ENCODE measurements at places on chromosomes 12 and 14. TPM values are rescaled to one million over a fixed set of nuclear protein-coding genes. Genes with fewer than 3 reads are reported as not detected.

- DNase-seq = no peak
These were observed 27.8 kb downstream of the TOGARAM1 start for GRCh38 chr14:44989497-44990440.

GRCh38 chr12:76462668-76463224, 96.8 kb downstream of the OSBPL8 start:
- DNase-seq = no peak

DNA sequence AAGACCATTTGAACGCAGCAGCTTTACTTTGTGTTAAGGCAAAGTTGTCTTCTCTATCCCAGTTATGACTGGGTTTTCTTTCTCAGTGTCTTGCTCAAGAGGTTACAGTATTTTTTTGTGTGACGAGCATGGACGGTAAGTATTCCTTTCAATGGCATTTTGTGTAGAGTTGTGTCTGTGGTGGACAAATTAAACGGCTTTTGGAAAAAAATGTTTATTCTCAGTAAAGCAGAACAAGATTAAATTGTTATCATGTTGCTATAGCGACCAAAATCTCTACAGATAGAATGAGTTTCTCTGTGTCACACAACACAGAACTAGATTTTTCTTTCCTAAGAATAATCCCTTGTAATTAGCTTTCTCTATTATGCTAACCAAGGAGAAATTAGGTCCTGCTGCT, 417.1 kb downstream of the AEBP2 start:
- DNase-seq = no peak

- no peak for DNase-seq
These were observed 41.8 kb downstream of the EFCAB11 start for GRCh38 chr14:89912667-89913211.

- DNase-seq = no peak
These were observed 6.1 kb upstream of the BDKRB2 start for GRCh38 chr14:96198430-96199130.

GRCh38 chr14:31465111-31465510, 7.8 kb upstream of the DTD2 start:
- DNase-seq = no peak

GRCh38 chr14:95875831-95876760, 536 bp upstream of the TUNAR start:
- DNase-seq = no peak

- DNase-seq = no peak
These were observed 113.4 kb upstream of the RESF1 start for GRCh38 chr12:31845613-31846322.

GRCh38 chr12:92412856-92413255, 267.2 kb upstream of the BTG1 start:
- no peak for DNase-seq

DNA sequence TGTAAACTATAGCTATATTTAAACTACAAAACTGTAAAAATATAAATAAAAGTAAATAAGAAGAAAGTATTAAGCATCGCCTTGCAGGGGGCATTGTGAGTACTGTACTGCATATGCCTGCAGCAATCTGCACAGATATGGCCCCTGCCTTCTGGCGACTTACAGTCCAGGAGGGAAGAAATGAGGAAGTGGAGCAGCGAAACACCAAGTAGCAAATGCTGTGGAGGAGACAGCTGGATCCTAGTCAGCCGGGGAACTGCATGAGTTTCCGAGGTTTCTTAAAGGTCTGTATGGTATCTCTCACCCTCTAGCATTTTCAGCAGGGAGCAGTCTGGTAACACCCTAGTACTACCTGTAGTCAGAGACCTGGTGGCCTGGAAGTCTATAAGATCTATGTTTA, 256.9 kb downstream of the CACNA1C start:
- no peak for DNase-seq

DNA sequence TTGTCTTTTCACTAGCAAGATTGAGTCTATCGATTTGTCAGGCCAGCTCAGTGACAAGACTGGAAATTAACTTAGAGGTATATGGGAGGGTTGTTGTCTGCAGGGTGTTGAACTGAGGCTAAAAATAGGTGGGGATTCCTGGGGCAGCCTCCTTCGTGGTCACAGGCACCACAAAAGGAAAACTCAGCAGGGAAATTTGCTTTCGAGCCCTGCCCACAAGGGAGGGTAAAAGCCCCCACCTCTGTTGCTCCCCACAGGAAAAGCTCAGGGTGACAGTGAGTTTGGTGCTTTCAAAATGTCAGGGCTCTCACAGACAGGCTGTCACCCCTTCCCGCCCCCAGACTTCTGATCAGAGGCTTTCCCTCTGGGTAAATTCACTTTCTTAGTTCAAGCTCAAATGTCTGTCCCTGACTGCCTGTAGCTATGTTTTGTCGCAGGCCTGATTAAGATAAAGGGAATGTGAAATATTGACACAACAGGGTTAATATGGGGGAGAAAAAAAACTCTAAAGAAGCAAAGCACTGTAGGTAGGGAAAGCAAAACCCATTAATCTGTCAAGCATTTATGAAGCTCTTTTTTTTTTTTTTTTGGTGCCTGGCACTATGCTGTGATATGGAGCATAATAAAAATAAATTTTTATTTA, 11.7 kb upstream of the NFKBIA start:
- peak; percentile 68 for DNase-seq

- no peak for DNase-seq
These were observed 85.8 kb downstream of the CAND1 start for GRCh38 chr12:67354966-67355365.

DNA sequence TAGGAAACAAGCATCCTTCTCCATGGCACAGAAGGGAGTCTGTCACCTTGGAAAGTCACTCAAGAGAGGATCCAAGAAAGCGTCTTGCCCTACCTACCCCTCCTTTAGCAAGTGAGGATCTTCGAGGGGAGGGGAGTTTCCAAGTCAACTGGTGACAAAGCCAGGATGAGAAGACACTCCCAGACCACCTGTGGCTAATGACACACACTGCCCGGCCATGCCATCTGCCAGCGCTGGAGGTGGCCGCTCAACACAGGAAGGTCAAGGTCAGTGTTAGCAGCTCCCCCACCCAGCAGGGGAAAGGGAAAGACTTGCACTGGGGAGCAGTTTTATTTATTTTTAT, 41.3 kb downstream of the ELK3 start:
- DNase-seq = no peak

GRCh38 chr12:128603573-128604115, 220.1 kb downstream of the SLC15A4 start:
- DNase-seq = no peak

- no peak for DNase-seq
These were observed 1.7 kb downstream of the YY1 start for GRCh38 chr14:100240668-100241032.

- no peak for DNase-seq
These were observed 195.4 kb upstream of the TBX3 start for GRCh38 chr12:114879354-114879753.

DNA sequence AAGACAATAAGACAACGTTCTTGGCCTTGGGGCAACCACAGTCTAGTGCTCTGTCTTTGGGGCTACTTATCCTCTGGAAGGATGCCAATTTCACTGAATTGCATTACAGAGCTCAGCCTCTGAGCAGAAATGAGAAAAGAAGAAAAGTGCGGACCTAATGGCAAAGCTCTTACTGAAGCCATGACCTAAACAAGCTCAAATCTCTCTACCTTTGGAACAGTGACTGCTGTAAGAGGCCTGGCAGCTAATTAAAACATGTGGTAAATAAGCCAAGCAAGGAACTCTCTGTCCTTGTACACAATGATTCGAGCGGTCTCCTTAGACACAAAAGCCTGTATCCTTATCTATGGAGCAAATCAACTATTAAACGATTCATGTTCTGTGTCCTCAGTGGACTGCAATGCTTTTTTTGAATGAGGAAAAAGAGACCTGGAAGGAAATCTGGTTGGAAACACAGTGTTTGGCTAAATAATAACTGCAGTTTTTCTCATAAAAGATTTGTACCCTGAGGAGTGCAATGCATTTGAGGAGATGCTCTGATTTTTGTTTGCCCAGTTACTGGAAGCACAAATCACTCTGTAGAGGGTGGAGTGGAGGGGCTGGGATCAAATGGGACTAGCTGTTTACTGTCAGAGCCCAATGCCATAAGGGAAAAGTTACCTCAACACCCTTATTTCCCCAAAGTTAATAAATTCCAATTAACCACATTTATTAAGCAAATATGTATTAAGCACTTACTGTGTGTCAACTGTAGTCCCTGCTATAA, 113.9 kb downstream of the NDUFA12 start:
- DNase-seq = no peak

- DNase-seq = no peak
These were observed 212.9 kb upstream of the FAR2 start for GRCh38 chr12:28936221-28936620.

GRCh38 chr14:33381717-33382116, 443.0 kb downstream of the NPAS3 start:
- no peak for DNase-seq

GRCh38 chr12:59151243-59151642, 230.9 kb upstream of the LRIG3 start:
- no peak for DNase-seq

DNA sequence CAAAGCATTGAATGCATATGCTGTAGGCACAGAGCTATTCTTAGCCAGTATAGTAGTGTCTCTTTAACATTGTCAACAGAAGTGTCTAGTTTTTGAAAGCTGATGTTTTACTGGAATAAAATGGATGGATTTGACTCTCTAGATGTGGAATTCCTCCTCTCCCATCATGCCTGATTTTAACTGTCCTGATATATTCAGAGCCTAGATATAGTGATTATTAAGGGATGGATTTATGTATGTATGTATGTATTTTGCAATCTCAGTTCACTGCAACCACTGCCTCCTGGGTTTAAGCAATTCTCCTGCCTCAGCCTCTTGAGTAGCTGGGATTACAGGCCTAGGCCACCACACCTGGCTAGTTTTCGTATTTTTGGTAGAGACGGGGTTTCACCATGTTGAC, 144.8 kb upstream of the NAV3 start:
- DNase-seq = no peak

DNA sequence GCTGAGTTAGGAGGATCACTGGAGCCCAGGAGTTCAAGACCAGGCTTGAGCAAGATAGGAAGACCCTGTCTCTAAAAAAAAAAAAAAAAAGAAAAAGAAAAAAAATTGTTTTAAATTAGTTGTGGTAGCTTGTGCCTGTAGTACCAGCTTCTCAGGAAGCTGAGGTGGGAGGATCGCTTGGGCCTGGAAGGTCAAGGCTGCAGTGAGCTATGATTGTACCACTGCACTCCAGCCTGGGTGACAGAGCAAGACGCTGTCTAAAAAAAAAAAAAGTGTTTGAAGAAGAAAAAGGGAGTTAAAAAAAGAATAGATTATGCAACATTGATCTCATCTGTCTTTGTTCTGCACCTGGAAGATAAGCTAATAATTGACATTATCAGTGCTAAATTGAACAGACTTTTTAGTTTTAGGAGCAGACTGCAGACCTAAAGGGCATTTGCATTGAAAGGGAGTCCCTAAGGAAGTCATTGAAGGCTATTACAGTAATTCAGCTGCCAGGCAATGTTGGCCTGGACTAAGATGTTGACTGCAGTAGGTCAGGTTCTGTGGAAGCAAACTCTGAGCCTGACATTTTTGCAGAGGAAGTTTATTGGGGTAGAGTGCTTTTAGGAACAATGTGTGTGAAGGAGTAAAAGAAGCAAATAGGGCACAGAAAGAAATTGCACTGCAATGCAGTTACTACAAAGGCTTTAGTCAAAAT, 215.8 kb downstream of the PCNX1 start:
- no peak for DNase-seq

DNA sequence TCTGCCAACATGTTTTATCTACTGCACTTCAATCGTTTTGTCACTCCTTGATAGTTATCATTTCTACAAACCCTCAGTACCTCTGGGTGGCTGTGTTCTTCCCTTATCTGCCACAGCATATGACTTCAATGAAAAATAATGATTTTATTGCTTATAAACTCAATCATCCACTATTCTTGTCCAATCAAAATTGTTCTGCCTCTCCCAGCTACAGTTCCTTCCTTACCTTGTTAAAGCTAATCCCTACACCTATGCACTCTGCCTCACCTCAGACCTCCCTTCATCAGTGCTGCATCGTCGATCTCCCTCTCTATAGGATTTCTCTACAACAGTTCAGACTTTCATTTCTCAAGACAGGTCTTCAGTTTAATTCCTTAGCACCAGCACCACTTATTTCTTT, 58.8 kb downstream of the ERGIC2 start:
- DNase-seq = no peak

DNA sequence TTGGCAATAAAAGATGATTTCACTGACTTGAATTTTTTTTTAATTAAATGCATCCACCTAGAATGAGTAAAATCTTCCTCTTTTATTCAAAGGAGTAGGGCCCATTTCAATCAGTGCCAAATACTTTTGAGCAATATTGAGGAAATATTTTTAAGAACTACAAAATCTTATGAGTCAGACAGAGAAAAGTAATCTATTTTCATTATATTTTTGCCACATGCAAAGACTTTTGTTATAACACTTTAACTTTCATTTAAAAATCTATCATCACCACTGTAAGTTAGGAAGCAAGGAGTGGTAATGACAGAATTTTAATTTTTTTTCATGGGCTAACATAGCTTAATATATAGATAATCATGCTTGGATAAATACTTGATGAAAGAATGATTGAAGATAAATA, 345.2 kb upstream of the KITLG start:
- DNase-seq = no peak

DNA sequence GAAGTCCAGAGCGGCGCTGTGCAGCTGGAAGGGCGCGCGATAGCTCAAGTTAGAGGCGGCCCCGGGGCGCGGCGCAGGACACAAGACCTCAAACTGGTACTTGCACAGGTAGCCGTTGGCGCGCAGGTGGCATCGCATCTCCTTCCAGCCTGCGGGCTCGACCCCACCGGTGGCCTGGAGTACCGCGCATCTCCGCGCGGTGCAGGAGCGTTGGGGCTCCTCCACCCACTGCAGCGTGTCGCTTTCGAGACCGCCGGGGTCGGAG, 553 bp downstream of the CLEC14A start:
- DNase-seq = peak; percentile 22

RIMBP2 gene
- not detected for polyA plus RNA-seq

SIX6 gene
- not detected for polyA plus RNA-seq

DTX1 gene
- 0.98 TPM for polyA plus RNA-seq

TMEM229B gene
- 34.4 TPM for polyA plus RNA-seq

TESPA1 gene
- 104 TPM for polyA plus RNA-seq

EGLN3 gene
- 2.5 TPM for polyA plus RNA-seq

TSHR gene
- polyA plus RNA-seq = not detected

ACVRL1 gene
- polyA plus RNA-seq = not detected

UTP20 gene
- 5.8 TPM for polyA plus RNA-seq

HOXC12 gene
- polyA plus RNA-seq = not detected

SLC25A47 gene
- polyA plus RNA-seq = not detected

Data from CD8-positive, alpha-beta memory T cell (primary cell).